Psoas muscle (tissue), 8 donors: ENCODE measurements at places on chromosomes 11 and 22. TPM values are rescaled to one million over a fixed set of nuclear protein-coding genes. Genes with fewer than 3 reads are reported as not detected.

TRPT1 gene
- total RNA-seq = 49.6 TPM

OR8J1 gene
- total RNA-seq = not detected

OR10A2 gene
- not detected for total RNA-seq

GRCh38 chr11:27443746-27444507 lies 28.7 kb downstream of the LGR4 start:
- DNase-seq = no peak

DNA sequence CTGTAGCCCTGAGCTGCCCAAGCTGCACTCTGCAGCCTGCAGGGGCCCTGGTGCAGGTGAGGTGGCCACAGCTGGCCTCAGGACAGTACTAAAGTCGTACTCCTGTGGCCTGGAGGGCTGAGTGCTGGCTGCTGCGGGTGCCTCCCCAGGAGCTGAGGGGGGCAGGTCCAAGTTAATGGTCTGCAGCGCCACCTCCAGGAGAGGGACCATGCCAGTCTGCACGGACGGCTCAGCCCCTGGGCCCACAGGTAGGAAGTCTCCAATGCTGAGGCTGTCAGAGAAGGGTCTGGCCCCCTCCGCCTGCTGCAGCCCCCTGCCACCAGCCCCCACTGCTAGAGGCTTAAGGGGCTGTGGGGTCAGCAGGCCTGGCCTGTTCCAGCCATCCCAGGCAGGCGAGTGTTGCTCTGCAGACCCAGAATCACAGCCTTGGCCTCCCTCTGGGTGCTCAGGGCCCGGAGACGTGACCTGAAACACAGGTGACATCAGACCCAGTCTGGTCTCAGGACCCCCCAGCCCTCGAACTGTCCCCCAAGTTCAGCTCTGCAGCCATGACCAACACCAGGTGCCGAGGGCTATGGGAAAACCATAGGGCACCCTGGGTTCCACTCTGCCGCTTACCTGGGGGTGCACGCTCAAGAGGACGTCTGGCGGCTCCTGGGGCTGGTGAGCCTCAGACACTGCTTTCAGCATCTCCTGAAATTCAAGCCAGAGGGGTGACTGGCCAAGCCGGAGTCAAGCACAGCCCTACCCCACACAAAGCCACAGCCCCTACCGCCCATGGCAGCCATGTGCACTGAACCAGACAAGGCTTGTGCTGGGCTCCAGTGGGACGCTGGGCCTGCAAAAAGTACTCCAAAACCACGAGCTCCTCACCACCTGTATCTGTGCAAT lies 20.8 kb downstream of the SELENOO start:
- DNase-seq = no peak

- peak; percentile 68 for DNase-seq
Measured at GRCh38 chr22:44729391-44730021, 22.9 kb upstream of the ARHGAP8 start.

DNA sequence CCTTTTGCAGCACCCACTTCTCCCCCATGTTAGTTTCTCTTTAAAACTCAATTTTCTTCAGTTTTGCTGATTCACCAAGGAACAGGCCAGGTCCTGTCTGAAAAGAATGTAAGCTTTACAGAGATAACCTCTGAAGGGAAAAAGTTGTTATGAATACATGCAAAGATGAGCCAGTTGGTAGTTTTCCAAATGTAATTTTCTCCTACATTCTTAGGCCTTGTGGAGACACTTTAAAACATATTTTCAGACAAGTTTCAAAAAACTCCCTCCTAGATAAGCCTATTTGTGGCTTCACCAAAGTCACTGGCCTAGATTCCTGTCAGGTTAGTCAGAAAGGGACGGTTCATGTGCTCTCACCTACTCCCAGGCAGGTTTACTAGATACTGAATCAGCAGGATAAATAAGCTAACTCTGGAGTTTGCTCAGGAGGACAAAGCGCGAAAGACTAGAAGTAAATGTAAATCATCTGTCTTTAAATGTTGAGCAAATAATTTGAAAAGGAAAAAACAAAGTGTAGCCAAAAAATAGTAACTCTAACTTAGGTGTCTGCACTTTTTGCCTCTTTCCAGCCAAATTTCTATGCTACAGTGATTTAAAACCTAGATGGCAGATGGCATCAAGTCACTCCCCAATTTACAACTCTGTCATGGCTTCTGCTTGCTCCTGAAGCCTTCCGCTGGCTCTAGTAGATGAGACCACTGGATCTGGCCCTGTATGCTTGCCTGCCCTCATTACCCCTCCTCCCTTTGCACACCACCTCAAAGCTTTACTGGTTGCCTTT lies 4.9 kb upstream of the ATP6V1E1 start:
- DNase-seq = no peak

GRCh38 chr22:25419247-25420113 lies 145.0 kb upstream of the GRK3 start:
- DNase-seq = no peak

DNA sequence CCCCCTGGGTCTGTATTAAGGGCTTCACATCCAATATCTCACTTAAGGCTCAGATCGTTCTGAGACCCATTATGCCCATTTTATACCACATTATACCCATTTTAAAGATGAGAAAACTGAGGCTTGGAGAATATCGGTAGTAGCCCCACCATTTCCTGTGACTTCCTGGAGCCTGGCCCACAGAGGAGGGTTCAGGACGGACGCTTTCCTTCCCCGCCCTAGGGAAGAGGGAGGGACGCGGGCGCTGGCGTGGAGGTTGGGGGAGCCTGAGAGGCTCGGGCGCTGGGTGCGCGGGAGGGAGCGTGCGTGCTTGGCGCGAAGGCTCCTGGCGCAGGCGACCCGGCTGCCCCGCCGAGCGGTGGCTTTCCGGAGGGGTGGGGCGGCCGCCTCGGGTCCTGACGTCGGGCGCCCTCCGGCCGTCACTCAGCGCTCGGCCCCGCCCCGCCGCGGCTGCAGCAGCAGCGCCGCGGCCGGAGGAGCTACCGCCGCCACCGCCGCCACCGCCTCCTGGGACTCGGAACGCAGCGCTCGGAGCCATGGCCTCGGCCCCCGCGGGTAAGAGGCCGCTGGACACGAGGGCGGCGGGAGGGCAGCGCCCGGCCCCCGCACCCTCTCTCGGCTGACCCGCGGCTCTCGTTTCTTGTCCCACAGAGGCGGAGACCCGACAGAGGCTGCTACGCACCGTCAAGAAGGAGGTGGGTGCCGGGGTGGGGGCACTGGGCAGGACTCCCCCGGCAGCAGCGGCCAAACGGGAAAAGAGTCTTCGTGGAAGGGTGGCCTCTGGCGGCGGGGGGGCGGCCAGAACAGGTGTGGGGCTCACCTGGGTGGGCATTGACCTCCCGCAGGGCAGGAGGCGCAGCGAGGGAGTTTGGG lies at the start of gene SGSM1:
SGSM1 (plus strand) TSS at position 422 of the 873 bp plus-strand sequence; CDS start at position 537, 115 bp downstream.
- DNase-seq = peak; percentile 80

DNA sequence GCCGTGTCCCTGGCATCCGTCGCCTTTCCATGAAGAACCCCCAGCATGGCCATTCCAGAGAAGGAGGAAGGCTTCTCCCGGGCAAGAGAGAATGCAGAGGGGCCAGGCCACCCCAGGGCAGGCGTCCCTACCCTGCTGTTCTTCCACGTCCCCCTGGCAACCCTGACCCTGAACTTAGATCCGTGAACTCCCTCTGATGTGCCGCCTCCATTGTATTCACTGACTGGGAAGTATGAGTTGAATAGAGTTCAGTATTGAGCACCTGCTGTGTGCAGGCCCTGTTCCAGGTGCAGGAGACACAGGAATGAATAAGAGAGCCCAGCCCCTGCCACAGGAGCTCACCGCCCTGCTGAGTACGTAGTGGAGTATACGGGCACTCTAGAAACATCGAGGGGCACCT lies 29.1 kb upstream of the RELT start:
- no peak for DNase-seq
